H4 (cell line): ENCODE measurements at places on chromosomes 5 and 9. TPM values are rescaled to one million over a fixed set of nuclear protein-coding genes. Genes with fewer than 3 reads are reported as not detected.

GRCh38 chr5:124927735-124928134, 181.3 kb upstream of the ZNF608 start:
- peak; percentile 55 for DNase-seq

The C5orf63 gene
- total RNA-seq: not detected in 2 replicates

The ADAMTSL2 gene
- total RNA-seq: not detected in 2 replicates

DNA sequence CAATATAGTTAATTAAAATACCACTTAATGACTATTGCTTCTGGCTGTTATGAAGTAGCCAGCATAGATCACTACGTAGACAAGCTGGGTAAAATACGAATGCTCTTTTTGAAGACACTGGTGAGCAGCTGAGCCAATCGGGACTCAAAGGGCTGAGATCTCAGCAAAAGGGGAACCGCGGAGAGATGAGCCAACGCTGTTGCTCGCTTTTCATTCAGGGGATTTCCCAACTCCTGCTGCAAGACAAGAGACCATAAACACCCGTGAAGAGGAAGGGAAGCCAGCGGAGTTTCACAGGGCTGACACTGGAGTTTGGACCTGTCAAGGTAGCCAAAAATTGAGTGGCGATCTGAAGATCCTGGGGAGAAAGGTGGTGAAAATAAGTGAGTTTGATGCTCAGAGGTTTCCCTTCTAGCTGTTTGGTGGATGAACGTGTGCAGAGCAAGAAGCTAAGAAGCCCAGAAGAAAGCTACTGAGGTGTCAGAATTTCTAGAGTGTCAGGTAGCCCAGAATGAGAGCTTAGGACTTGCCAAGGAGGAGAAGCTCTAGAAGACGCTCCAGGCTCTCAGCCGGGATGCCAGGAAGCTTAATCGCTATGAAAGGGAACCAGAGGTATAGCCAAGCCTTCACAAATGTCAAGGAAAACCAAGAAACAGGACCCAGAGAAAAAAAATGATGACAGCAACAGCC, 79.6 kb upstream of the RNU6ATAC start:
- DNase-seq: no peak

DNA sequence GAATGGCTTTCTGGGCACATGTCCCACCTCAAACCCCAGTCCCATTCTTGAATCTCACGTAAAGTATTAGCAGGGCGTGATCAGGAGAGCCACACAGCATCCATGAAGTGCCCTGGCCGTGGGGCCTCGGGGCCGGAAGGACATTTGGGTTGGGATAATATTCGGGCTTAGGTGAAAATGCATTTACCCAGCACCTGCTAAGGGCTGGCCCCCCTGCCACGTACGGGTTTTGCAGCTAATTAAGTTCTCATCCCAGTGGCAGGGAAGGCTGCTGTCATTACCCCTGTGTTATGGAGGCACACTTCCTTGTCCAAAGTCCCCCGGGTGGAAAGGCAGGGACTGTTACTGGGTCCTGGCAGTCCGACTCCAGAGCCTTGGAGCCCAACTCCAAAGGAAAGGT, 29.0 kb downstream of the ROPN1L start:
- no peak for DNase-seq

The IL5 gene
- total RNA-seq: not detected in 2 replicates

DNA sequence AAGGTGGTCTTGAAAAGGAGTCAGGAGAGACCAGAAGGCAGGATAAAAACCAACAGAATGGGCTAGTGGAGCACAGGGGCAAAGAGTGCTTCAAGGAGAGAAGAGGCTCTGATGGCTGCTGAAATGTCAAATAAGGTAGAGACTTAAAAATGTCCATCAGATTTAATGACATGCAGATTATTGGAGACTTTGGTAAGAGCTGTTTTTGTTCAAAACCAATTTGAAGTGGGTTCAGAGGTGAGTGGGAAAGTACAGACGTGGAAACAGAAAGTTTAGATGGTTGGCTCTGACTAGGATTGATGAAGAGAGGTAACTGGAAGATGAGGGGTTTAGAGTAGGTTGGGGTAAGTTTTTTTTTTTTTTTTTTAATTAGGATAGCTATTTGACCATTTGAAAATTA, 14.1 kb downstream of the SLC25A46 start:
- DNase-seq: no peak

- peak; percentile 77 for DNase-seq
Observed at GRCh38 chr5:181261320-181262049, 542 bp upstream of the TRIM52 start.

GRCh38 chr5:178224403-178224802, 8.2 kb downstream of the PHYKPL start:
- DNase-seq: no peak

DNA sequence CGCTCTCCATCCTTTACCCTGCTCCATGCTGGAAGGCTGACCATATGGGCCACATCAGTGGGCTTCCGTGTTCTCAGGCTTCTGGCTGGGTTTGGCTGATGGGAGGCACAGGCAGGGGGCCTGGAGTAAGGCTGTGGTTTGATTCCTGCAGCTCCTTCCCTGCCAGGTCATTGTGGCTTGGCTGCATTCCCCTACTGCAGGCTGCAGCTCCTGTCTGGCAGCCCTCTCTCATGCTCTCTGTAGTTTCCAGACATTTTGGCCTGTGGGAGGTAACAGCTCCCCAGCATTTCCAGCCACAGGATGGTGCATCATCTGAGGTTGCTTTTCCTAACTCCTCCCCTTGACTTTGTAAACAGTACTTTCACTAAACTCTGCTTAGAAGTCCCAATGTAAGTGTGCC, 102.0 kb upstream of the PTPN3 start:
- DNase-seq: peak; percentile 97

GRCh38 chr9:94895668-94896067, 169.2 kb downstream of the AOPEP start:
- no peak for DNase-seq

The OBP2B gene
- not detected in 2 replicates for total RNA-seq

GRCh38 chr9:128138001-128138400, 10.5 kb upstream of the PTGES2 start:
- DNase-seq: no peak

DNA sequence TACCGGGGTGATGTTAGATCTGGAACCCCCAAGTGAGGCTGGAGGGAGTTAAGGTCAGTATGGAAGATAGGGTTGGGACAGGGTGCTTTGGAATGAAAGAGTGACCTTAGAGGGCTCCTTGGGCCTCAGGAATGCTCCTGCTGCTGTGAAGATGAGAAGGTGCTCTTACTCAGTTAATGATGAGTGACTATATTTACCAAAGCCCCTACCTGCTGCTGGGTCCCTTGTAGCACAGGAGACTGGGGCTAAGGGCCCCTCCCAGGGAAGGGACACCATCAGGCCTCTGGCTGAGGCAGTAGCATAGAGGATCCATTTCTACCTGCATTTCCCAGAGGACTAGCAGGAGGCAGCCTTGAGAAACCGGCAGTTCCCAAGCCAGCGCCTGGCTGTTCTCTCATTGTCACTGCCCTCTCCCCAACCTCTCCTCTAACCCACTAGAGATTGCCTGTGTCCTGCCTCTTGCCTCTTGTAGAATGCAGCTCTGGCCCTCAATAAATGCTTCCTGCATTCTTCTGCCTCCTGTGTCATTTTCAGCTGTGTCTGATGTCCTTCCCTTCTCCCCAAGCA, 2.3 kb upstream of the MYOZ3 start:
- DNase-seq: no peak

GRCh38 chr9:4887556-4887955, 94.8 kb downstream of the RCL1 start:
- DNase-seq: no peak

DNA sequence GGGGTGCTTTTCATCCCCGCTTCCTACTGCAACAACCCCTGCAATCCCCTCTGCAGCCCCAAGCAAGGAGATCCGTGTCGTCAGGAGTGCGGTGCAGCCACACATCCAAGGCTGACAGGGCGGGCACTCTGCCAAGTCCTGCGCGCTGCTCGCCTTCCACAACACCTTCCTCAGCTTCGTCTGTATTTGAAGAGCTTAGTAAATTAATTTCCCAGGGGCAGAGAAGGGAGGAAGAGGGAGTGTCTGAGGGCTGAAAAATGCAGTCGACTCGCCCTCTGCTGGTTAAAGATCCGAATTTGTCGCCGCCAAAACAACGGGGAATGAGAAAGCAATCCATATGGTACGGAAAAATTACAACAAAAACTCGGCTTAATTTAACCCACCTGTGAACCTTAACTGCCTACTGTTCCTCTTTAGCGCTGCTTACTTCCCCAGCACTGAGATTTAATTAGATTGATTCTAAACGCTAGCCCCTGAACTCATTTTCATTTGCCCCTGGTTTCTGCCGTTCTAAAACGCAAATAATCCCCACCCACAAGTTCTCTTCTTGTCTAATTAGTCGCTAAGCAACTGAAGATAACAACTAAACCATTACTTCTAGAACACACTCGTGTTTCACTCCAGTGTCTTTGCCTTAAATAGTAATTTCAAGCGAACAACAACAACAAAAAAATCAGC, 10.9 kb upstream of the PCDHB1 start:
- DNase-seq: peak; percentile 62

DNA sequence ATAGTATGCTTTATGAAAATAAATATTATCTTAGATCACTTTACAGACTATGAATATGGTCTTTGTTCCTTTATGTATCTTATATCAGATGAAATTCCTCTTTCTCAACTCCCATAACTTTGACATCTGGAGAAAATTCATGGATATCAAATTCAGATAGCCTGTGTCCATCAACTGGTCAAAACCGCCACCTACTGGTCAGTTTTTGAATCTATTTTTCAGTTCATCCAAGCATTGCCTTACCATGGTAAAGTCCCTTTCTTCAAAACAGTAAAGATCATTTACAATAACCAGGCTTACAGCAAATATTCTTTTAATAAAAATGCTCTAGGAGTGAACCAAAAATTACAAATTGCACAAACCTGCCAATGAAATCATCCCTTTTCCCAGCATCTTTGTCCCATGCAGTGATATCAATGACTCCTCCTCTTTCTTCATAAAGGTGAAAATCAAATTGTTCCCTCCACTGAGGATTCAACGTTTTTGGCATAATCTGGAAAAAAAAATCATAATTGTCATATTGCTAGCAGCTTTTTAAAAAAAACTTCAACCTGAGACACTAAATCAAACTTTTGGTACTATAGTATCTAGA, 290.5 kb downstream of the SLF1 start:
- peak; percentile 19 for DNase-seq

The PRRC2B gene
- 26.2 and 33.1 TPM in 2 replicates for total RNA-seq

GRCh38 chr9:28319981-28320380, 746.7 kb upstream of the C9orf72 start:
- no peak for DNase-seq

DNA sequence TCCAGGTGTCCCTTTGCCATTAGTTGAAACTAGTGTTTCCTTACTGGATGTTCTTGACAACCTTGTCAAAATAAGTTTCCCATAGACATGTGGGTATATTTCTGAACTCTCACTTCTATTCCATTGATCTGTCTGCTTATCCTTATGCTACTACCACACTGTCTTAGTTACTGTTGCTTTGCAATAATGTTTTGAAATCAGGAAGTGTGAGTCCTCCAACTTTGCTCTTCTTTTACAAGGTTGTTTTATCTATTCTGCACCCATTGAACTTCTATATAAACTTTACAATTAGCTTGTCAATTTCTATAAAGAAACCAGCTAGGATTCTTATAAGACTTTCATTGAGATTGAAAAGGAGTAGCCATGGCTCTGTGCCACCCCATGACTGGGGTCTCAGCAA, 24.3 kb downstream of the CD14 start:
- DNase-seq: no peak

DNA sequence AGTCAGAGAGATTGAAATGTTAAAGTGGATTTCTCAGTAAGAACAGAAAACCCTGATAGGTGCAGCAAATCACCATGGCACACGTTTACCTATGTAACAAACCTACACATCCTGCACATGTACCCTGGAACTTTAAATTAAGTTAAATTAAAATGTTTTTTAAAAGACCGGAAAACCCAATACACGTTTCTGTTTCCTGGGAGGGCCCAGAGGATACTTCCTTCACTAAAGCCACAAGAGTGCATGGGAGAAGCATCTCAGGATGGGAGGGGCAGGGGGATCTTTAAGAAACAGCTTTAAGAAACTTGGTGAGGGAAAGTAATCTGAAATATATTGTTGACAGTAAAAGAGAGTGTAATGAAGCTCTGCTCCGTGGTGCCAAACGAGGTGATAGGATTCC, 164.7 kb upstream of the PTGER4 start:
- DNase-seq: no peak

DNA sequence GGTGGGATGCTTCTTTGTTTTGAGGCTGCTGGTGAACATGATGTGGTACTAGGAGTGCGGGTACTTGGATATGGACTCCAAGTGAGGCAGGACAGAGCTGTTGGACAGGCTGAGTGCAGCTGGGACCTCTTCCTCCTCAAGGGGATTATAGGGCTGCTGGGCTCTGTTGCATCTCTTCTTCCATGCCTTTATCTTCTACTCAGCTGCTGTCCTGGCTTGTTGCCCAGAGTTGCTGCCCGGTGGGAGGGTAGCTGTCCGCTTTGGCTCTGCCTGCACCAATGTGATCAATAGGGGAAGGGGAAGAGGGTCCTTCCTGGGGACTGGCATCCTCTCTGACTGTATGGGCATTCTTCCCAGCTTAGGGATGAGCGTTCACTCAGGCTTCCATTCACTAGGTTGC, 1217.9 kb upstream of the ACO1 start:
- DNase-seq: no peak

GRCh38 chr5:76805821-76806505, 12.9 kb upstream of the F2RL1 start:
- peak; percentile 82 for DNase-seq

DNA sequence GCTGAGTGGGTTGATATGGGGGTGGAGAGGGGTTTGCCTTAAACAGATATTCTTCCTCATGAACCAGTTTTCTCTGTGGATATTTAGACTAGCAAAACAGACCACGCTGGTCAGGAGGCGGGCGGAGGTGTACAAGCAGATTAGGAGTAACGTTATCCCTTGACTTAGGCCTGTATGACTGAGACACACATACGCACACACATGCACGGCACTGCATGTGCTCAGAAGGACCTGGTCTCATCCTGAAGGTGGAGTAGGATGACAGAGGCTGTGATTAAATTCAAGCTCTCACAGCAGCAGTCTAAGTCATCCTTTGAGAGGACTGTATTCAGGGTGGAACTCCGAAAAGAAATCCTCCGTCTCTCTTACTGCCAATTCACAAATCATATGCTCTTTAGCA, 209.7 kb downstream of the DIRAS2 start:
- no peak for DNase-seq

The SMIM33 gene
- not detected in 2 replicates for total RNA-seq

DNA sequence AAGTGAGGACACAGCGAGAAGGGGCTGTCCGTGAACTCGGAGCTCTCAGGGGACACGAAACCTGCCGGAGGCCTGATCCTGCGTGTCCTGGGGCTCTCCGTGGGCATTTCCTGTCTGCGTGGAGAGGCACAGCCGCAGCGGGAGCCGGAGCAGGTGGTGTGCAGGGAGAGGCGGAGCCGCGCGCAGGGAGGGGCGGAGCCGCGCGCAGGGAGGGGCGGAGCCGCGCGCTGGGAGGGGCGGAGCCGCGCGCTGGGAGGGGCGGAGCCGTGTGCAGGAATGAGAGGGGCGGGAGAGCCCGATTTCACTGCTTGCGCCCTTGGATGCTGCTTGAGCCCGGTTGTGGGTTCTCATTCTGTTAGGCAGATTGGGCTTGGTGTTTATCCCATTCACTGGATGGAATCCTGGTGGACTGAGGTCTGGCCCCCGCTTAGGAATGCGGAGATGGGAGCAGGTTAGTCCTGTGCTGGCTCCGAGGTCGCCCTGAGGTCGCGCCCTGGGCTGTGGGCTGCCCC, 26.7 kb downstream of the NDUFS6 start:
- no peak for DNase-seq
